ENCODE measurements at places on chromosomes 13 and 19.
A peak's percentile ranks its signal among the peaks of the same experiment; 100 is the strongest.

GRCh38 chr19:28504139-28504538 is 708.8 kb downstream of the UQCRFS1 start:
- no peak for DNase-seq

DNA sequence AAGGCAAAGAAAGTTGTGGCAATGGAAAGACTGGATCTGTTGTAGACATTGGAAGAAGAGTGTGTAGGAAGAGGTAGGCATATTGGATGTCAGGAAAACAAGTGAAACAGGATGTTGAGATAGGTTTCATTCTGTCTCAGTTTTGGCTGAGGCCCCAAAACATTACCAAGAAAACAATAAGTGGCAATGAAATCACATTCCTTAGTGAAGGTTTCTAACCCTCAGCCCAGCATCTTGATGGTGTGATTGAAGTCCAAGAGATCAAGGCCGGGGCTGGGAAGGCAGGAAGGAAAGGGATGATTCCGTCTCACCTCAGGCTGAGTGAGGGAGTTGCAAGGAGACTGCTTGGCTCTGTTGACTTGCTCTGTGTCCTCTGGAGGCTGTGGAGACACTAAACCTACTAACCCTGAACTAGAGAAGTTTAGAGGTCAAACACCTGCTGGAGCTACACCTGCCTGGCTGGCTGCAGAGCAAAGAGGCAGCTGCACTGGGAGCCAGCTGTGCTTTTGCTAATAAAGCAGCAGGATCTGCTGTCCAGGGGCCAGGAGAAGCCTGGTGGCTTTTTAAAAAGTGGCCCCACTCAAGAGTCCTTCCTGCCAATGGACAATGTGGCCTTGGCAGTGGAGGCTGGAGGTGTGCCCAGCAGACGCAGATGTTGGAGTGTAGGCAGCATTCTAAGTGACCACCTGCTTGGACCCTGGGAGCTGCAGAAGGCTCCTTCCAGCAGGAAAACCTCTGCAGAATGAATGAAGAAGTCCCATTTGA is 53.6 kb downstream of the DGKH start:
- no peak for DNase-seq

GRCh38 chr13:49417161-49417560 is 26.7 kb downstream of the CAB39L start:
- no peak for DNase-seq

DNA sequence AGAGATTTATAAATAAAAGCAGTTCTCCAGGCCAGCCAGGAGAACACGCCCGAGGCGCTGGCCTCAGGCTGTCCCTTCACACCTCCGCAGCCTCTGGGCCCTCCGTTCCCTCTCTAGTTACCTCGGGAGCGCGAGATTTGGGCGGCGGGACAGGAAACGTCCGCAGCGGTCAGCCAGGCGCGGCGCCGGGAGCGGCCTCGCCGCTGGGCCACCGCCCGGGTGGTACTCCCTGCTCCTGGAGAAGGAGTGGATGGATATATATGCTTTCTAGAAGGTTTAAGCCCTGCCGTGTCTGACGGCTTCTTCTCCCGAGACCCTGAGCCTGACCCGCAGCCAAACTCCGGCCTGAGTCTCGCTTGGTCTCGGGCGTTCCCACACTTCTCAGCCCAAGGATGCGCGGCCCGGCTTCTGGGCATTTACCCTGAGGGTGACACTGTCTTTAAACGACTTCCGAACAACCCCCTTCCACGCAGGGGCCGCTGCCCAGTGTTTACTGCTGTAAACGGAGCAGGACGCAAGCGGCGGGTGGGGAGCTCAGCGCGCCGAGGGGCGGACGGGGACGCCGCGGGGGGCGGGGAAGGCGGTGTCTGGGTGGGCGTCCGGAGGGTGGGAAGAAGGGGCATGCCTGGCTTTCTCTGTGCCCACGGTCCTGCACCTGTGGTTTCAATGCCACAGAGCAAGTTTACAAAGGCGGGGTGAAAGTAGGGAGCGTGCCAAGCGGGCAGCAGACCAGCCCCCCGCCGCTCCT is 2.0 kb upstream of the ZIC2 start:
- no peak for DNase-seq

GRCh38 chr19:16111909-16112752 is 442 bp downstream of the RAB8A start:
- peak; percentile 45 for DNase-seq
